ENCODE measurements at places on chromosomes 5 and 9. TPM values are rescaled to one million over a fixed set of nuclear protein-coding genes. Genes with fewer than 3 reads are reported as not detected.

DNA sequence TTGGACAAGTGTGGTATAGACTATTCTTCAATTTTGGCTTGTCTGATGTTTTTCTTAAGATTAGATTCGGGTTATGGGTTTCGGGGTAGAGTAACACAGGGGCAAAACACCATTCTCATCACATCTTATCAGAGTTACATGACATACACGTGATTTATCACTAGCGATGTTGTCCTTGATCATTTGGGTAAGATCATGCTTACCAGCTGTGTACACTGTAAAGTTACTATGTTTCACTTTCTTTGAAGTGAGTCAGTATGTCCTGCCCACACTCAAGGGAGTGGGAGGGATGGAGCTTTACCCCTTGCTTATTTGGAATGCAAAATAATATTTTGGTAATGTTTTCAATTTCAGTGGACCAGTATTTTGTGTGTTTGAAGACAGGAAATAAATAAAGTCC is 101.8 kb upstream of the TAF11L2 start:
- DNase-seq, result no peak

MEF2C gene
- total RNA-seq, result 51.4 TPM

- DNase-seq, result no peak
Observed at GRCh38 chr9:93216073-93216365, 32.1 kb downstream of the WNK2 start.

DNA sequence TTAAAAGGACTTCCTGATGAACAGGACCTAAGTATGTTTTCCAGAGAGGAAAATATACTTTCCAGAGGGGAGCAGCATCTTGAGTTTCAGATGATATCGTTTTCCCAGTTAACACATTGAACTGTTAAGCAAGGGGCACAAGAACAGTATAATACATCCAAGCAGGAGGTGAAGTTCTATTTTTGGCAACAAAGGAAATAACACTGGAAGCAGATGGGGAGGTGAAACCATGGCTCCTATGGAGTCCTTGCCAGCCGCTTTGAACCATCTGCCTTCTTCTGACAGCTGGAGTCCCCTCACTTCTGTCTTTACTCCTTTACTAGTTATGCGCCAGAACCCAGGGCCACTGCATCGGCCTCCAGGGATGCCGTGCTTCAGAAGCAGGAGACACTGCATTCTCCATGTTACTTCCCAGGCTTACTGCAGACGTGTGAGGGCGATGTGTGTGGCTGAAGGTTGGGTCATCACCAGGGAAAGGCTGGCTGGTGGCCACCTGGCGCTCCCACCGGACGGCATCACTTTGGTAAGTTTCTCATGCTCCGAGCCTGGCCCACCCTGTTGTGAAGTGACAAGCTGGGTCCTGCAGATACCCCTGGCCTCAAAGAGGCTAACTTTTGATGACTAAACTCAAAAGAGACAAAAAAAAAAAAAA is 77.8 kb downstream of the TTLL11 start:
- no peak for DNase-seq

PCDHA3 gene
- total RNA-seq, result 1.3 TPM

MEIKIN gene
- total RNA-seq, result not detected

FLT4 gene
- 38.6 TPM for total RNA-seq

Measured in upper lobe of right lung (tissue), 1 donor.